PC-9 (cell line): ENCODE measurements at places on chromosomes 6 and 20. TPM values are rescaled to one million over a fixed set of nuclear protein-coding genes. Genes with fewer than 3 reads are reported as not detected.

- no peak for DNase-seq
Observed at GRCh38 chr6:89400050-89400449, 12.0 kb downstream of the RRAGD start.

The TTBK1 gene
- 0.07 and 0.15 TPM in 2 replicates for total RNA-seq

The SLC26A8 gene
- total RNA-seq = not detected in 2 replicates

- no peak for DNase-seq
Observed at GRCh38 chr20:22802296-22802695, 217.9 kb upstream of the FOXA2 start.

DNA sequence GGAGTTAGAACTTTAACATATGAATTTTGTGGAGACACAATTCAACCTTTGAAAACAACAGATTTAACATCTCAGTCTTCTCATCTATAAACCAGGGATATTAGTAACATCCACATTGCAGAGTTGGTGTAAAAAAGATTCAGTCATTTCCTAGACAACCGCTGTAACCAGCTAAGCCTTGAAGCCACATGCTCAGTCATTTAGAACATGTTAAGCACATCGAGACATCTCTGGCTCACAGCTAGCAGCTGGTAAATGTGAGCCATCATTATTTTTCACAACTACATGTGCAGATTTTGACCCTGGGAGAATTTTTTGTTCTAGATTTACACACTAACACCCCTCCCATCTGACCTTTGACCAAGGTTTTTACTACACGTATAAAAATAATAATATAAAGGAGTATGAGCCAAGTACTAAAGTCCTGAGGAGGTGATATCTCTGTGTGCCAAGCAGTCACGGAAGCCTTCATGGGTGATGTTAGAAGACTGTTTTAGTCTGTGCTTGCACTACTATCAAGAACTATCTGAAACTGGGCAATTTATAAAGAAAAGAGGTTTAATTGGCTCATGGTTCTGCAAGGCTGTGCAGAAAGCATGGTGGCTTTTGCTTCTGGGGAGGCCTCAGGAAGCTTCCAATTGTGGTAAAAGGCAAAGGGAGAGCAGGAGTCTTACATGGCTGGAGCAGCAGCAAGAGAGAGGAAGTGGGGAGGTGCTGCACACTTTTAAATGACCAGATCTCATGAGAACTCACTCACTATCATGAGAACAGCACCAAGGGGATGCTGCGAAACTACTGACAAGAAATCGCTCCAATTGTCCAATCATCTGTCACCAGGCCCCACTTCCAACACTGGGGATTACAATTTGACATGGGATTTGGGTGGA is 48.7 kb upstream of the IL20RA start:
- no peak for DNase-seq

The SEMG1 gene
- not detected in 2 replicates for total RNA-seq

GRCh38 chr6:122484760-122485159 is 13.2 kb upstream of the SERINC1 start:
- no peak for DNase-seq

The BMP6 gene
- not detected in 2 replicates for total RNA-seq

- peak; percentile 85 for DNase-seq
Observed at GRCh38 chr6:30828027-30828962, 56.0 kb upstream of the DDR1 start.

The NMBR gene
- 0.35 TPM in 1 of 2 replicates, not detected in the other for total RNA-seq

DNA sequence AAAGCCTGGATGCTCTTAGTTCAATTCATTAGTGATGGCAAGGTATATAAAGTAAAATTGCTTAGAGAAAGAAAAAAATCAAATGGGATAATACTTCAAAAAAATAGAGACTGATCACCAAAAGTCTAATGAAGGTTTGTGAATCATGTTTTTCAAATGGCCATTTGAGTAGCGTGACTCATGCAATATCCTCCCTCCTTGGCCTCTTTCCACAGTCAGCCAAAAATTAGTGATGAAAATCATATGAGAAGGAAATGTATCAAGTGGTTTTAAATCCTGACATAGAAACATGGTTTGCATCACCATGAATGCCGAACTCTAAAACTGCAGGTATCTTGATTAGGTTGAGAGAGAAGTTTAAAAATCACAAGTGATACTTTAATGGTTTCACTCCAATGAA is 1.2 kb upstream of the COL19A1 start:
- no peak for DNase-seq

DNA sequence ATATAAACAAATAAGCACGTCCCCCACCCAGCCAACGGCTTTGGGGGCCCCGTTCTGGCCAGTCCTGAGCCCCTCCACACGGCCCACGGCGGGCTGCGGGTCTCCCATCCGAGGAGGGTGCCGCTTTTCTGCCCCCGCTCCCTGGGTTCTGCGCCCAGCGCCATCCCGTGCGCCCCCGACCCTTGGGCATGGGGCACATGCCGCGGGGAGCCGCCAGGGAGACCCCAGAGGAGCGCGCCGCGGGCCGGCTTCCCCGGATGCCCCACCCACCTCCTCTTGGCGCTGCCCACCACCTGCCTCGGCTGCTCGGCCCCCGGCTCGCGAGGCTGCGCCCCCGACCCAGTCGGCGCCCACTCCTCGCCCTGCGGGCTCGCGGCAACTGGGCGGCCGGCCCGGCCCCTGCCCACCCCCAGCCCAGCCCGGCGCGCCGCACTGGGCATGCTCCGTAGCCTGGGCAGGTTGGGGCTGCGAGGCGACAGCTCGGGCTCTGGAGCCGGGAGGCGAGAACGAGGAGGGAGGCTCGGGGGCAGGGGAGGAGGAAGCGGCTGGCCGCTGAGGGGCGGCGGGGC is 570 bp upstream of the PLCB4 start:
- DNase-seq = no peak

DNA sequence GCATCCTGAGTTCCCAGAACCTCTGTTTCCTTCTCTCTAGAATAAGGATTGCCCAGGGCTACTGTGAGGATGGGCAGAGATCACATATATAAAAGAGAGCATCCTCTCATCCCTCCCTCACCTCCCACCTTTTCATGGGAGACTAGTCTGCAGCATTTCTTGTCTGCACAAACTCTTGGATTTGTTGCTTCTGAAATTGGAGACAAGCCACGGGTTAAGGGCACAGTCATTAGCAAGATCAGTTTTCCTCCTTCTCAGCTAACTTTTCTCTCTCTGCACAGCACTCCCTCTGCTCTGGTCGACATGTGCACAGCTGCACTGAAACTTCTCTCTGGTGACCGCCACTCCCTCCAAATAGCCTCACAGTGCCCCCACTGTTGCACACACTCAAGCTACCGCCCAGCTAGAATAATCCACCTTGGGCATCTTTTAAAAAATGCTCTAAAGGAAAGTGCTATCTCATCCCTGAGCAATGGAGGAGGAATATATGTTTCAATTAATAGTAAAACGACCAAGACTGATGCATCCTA is 50.9 kb upstream of the DUSP22 start:
- no peak for DNase-seq

GRCh38 chr6:68973066-68973465 is 338.0 kb downstream of the ADGRB3 start:
- DNase-seq = no peak

The MUC22 gene
- total RNA-seq = not detected in 2 replicates

The PCK1 gene
- total RNA-seq = not detected in 2 replicates

DNA sequence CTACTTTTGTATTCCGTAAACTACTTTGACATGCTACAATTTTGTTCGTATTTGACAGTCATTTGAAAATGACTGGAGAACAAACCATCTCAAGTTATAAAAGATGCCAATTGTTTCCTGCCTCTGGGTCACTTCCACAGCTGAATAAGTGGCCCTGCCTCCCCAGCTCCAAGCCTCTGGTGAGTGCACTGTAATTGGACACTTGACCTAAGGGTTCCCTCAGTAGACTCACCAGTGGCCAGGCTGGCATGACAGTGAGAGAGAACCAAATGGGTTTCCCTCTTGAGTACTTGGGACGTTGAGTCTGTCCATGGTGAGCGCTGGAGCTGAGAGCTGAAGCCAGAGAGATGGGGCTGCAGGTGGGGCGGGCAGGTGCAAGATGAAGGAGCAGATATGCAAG is 57.1 kb downstream of the SLC35D3 start:
- no peak for DNase-seq

The TRIM31 gene
- not detected in 2 replicates for total RNA-seq

The SLC13A3 gene
- total RNA-seq = 6.0 and 9.1 TPM in 2 replicates

DNA sequence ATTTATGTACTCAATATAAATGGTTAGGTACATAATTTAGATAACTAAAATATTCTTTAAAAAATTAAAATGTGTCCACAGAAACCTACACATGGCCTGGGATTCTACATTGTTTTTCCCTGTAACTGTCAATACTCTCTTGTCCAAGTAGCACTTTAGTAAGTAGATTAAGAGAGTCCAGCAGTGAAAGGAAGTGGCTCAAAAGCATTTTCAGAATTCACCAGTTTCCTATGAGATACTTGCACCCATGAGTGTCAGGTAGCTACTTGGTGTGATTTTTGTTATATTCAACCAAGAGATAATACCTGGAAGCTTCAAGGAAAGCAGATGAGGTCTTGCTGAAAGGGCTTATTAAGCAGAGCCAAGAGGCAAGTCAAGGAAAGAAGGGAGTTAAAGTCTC is 126.3 kb downstream of the FYN start:
- peak; percentile 20 for DNase-seq

The SMPDL3A gene
- total RNA-seq = 2.4 TPM in 2 replicates

- DNase-seq = no peak
Observed at GRCh38 chr6:168217880-168218537, 101.6 kb downstream of the DACT2 start.

DNA sequence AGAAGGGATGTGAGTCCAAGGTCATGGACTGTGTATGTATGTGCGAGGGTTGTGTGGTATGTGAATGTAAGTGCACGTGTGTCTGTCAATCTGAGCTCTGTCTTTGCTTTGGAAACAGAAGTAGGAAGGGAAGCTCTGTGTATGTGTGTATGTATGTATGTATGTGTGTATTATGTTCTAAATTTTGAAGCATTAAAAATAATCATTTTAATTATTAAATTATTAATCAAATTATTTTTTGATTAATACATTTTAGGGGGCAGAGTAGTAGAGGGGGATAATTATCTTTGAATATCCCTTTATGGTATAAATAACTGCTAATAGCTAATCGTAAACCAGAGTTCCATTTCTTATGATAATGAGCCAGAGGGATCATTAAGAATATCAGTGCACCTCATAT is 42.8 kb downstream of the SH3BGRL2 start:
- DNase-seq = no peak

- no peak for DNase-seq
Observed at GRCh38 chr6:53313784-53314400, 34.9 kb downstream of the ELOVL5 start.

DNA sequence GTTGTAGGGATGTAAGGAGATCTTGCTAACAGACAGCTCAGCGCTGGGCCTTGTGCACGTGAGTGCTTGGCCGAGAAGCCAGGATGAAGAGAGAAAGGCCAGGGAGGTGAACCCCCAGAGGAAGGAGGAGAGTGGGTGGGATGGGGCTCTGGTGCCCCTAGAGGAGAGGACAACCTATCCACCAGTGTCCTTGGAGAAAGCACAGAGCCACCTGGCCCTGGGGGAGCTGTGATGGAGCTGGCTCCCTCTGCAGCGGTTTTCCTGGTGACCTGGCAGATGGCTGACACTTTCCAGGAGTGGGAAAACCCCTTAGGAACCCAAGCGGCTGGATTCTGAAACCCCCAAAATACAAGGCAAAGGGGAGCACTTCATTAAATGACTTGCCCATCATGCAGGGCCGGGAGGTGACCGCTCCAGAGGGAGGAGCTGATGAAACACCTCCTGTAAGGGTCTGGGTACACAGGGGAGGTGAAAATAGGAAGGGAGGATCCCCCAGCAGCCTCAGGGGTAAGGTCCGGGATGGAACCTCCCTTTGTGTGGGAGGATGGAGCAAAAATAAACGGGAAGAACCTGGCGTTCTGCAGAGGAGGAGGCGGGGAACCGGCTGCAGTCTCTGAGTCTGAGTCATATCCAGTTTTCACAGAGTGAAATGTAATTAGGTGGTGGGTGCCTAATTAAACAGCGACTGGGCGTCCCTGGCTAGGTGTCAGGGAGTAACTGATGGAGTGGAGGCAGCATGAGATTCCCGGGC is 80.4 kb downstream of the SULF2 start:
- no peak for DNase-seq

The GSTA1 gene
- not detected in 2 replicates for total RNA-seq

The THEMIS gene
- not detected in 2 replicates for total RNA-seq

The OR2B6 gene
- 1.5 and 1.6 TPM in 2 replicates for total RNA-seq

GRCh38 chr6:24918641-24919055 is 17.1 kb downstream of the RIPOR2 start:
- no peak for DNase-seq

GRCh38 chr6:154247119-154247861 is 109.3 kb downstream of the IPCEF1 start:
- no peak for DNase-seq

DNA sequence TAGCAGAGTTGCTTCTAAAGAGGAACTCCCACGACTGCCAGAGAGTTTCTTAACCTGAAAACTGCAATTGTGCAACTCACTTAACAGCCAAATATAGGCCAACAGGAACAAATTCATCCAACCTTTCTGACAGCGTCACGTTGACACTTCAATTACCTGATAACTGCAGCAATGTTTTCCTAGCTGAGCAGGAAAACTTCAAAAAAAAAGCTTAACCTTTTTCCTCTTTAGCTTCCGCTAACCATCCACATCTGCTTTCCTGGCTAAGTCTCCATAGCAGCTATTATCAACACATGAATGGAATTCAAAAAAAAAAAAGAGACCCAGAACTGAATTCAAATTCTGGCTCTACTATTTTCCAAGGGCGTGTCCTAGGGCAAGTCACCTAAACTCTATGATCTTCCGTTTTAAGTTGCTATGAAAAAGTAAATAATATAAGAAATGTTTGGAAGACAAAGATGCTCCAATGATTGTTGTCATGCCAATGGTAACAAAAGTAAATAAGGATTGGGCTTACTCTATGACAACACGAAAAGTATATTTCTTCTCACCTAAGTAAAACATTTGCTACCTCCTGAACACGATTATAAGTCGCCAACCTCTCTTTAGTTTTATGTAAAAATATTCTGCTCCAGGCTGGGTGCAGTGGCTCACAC is 524.6 kb upstream of the JARID2 start:
- DNase-seq = peak; percentile 91

DNA sequence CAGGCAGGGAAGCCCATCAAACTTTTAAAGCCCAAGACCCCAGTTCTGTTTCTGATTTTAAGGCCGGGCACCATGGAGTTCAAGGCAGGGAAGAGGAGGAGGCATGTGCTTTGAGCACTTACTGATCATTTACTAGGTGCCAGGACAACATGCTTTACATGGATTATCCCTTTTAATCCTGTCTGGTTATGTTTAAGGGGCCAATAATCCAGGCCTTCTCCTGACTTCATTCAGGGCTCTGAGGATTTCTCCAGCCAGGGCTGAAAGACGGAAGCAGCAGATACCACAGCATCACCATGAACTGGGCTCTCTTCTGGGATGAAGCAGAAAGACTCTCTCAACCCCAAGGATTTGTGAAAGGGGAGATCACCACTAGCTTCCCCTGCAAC is 4.1 kb downstream of the CCND3 start:
- no peak for DNase-seq

DNA sequence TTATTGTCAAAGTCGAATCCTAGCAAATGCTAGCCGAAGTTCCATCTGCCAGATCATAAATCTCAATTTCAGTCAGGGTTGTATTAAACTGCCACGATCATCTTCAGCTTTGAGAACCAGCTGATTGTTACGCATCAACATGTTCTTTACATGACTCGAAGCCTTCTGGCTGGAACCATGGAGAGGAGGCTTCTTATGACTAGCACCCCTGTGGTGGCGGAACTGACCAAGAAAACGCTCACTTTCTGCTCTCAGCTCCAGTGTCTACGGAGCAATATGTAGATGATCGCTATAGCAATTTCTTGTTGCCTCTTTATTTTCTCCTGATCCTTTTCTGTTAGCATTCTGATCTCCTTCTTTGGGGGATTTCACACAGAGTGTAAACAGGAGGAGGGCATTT is 479.4 kb upstream of the SLC35B3 start:
- DNase-seq = no peak
